ENCODE measurements at places on chromosomes 2 and 18. TPM values are rescaled to one million over a fixed set of nuclear protein-coding genes. Genes with fewer than 3 reads are reported as not detected.

The MSTN gene
- total RNA-seq: not detected

DNA sequence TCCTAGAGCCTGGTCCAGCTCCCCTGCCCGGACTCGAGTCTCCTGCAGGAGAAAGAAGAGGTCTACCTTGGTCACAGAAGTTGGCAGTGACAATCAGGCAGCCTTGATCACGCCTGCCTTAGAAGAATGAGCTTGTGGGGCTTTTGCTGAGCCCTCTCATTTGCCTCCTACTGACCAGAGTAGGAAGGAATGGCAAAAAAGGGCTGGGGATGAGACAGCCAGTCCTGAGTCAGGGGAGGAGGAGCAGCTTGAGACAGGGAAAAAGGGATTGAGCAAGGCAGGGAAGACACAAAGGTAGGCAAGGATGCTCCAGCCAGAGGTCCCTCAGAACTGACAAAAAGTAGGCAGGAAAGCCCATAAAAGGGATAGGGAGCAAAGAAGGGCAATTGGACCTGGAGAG is 6.0 kb downstream of the WDR54 start:
- no peak for DNase-seq

GRCh38 chr2:207603486-207603885 is 21.7 kb downstream of the METTL21A start:
- DNase-seq: no peak

The TAF4B gene
- 11.7 TPM for total RNA-seq

DNA sequence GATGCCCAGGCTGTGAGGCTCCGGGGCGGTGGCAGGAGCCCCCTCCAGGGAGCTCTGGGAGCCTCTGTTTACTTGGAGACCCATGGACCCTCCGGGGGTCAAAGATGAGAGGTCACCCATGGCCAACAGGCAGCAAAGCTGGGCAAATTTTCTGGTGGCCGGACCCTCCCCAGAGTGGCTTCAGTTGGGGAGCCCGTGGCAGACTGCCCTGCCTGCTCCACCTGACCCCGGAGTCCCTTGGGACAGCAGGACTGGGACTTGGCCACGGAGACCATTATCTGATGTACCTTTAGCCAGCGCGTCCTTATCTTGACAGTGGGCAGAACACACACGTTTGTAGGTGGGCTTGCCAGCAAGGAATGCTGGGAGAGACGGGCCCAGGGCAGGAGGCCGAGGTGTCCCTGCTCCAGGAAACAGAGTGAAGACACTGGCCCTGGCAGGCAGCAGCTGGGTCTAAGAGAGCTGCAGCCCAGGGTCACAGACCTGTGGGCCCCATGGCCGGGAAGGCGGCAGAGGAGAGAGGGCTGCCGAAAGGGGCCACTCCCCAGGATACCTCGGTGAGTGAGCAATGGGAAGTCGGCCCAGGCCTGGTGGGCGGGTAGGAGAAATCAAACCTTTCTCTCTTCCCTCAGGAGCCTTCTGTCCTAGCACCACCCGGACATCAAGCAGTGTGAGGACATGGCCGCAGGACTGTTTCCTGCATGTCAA is at the start of the genes ABCG5 and ABCG8:
ABCG5 (minus strand) TSS at position 280 of the 708 bp plus-strand sequence; CDS start at position 120, 160 bp downstream.
ABCG8 (plus strand) TSS at position 412 of the 708 bp plus-strand sequence; CDS start at position 495, 83 bp downstream.
- no peak for DNase-seq

DNA sequence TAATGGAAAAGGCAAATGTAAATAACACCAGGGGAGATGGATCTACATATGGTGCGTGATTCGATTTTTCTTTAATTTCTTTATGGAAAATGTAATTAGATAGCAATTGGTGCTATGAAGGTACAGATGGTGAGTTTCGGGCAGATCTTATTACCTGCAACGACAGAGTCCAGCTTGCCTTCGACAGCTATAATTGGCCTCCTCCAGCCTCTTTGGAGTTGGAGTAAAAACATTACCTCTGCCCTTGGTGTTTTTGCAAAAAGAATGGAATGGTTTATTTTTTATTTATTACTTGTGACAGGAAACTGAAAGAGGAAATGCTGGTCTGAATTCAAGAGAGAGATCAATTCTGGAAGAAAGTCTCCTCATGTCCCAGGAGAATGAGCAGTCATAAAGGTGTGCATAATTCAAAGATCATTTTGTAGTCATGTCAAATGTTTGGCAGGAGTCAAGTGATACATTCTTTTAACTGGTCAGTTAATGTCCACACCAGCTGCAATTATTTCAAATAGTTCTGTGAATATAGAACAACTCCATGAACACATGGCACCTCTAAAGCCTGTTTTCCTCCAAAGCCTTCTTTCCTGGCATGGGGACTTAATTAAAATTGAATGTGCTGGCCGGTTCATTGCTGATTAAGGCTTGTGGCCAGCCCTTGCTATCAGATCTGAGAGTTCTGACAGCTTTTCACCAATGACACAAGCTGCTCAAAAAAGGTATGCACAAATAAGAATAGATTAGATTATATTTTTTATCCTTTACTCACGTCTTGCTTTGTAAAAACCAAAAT is 46.9 kb upstream of the KCNH7 start:
- DNase-seq: no peak

DNA sequence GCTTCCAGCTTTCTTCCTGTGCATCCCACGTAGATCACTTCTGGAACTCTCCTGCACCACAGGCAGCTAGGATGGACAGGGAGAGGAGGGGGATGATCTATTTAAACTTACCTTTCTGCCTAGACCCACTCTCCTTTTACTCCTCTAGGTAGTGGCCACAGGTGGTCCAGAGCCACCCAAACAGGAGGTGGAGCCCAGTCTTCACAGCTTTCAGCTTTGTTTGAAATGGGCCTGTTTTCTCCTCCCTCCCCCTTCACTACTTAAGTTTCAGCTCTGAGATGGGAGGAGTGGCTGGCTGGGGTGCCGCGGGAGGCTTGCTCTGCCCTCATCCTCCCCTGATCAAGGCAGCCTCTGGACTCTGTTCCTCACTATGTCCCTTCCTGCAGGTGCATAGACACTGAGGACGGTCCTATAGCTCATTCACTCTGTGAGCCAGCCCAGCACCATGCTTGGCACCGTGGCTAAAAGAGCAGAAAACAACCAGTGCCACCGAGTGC is 12.6 kb upstream of the CELF4 start:
- DNase-seq: no peak

The ALPG gene
- not detected for total RNA-seq

DNA sequence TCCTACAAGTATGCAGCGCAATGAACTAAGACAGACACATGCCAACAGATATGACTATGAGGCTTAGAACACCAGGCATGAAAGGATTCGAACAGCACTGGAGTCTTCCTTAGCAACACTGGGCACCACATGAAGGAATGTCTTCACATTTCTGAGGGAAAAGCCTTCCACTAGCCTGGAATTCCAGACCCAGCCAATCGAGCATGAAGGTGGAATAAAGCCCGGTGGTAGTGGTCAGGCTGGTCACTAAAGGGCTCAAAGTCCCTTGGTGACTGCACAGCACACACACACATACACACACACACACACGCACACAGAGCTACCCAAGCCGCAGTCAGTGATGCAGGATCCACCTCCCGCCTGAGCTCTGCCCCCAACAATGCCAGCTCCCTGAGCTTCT is 19.7 kb upstream of the SFXN5 start:
- no peak for DNase-seq

The IL36A gene
- not detected for total RNA-seq

DNA sequence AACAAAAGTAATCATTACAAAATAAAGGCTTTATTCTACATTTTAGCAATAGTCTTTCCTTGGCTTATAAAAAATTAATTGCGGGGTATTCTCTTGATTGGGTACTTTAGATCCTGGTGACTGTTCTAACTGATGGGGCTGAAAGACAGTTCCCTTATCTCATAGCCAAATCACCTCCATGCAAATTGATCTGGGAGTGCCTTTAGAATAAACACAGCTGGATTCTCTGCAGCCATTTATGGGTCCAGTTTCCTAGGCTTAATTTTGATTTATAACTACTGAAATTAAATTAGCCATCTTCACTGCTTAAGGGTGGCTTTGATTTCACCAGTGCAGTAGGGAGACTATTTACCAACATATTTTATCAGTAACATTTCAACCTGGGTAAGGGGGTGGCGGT is 337.1 kb downstream of the NRXN1 start:
- DNase-seq: no peak

DNA sequence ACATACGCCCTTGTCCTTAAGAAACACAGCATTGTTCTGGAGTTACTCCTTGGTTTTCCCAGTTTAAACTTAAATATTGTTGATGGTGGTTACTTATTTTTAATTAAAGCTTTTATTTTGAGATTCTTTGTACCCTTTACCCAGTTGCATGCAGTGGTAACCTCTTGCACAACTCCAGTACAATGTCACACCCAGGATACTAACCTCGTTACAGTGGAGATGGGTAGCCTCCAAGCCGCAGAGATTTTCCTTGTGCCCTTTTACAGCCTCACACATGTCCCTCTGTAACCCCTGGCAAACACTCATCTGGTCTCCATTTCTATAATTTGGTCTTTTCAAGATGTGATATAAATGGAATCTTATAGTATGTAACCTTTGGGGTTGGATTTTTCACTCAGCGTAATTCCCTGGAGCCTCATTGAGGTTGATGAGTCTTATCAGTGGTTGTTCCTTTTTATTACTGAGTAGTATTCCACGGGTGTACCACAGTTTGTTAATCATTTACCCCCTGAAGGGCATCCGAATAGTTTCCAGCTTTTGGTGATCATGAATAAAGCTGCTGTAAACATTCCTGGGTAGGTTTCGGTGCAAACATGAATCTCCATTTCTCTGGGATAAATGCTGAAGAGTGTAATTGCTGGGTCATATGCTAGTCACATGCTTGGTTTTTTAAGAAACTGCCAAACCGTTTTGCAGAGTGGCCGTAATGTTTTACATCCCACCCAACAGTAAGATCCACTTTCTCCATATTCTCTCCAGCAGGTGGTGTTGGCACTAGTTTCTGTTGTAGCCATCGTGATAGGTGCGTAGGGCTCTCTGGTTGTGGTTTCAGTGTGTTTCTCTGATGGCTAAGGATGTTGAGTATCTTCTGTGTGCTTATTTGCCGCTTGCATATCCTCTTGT is 68.6 kb downstream of the DGKD start:
- DNase-seq: peak; percentile 5

The CABLES1 gene
- total RNA-seq: 1.9 TPM

The KCNIP3 gene
- not detected for total RNA-seq

GRCh38 chr2:232700154-232700553 is 3.0 kb downstream of the GIGYF2 start:
- no peak for DNase-seq

DNA sequence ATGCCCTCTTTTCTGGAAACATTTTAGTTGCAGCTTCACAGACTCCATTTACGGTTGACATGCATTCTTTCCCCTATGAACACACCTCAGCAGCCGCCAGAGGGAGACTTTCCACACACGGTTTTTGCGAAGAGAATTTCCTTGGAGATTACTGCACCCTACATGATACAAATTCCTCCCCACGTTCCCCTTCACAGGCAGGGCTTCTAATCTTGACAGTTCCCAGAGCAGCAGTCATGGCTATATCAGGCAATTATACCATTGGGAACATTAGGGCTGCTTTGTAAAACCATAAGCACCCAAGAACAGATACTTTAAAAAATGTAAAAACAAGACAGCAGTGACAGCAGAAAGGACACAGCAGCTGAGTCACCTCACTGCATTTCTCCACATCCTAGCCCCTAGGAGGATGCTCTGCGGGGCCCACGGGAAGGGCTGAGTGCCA is 253.8 kb downstream of the TGIF1 start:
- peak; percentile 30 for DNase-seq

GRCh38 chr2:116696223-116696622 is 1118.3 kb upstream of the DDX18 start:
- DNase-seq: no peak

- DNase-seq: no peak
Measured at GRCh38 chr18:35159782-35160181, 81.1 kb upstream of the ZNF397 start.

DNA sequence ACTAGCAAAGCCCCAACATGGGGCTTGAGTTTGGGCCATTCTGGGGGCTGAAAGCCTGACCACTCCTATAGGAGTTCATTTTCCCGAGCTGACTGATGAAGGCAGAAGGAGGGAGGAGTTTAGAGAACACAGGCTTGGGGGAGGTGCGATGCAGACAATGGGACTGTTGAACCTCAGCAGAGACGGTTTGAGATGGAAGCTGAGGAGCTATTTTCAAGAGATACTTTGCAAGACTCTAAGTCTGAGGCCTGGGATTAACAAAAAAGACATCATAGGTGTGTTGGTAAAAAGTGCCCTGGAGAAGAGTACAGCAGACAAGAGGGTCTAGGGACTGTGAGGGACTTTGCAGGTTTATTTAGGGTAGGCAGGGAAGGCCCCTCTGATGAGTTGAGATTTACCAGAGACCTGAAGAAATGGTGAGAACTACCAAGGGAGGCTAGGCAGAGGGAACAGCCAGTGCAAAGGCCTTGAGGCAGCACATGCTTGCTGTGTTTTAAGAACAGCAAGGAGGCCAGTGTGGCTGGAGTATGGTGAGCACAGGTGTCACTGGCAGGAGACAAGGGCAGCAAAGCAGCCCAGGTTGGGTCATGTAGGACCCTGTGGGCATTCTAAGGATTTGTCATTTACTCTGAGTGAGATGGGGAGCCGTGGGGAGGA is 31.6 kb downstream of the PCBP1 start:
- no peak for DNase-seq

DNA sequence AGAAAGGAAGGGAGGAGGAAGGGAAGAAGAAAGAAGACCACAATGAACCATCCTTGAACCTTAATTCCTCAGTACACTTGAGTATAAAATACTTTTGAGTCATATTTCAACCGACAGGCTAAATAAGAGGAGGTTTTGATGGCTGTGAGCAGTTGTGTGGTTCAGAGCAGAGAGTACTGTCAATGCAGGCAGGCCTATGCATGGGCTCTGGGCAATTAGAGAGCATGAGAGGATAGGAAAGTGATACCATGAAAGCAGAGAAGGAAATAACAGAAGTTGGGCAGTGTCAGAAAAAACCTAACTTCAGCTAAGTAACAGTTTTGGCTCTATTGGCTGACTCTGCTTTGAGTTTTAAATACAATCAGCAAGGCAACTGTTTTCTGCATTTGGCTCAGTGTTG is 123.6 kb upstream of the STK17B start:
- DNase-seq: no peak

DNA sequence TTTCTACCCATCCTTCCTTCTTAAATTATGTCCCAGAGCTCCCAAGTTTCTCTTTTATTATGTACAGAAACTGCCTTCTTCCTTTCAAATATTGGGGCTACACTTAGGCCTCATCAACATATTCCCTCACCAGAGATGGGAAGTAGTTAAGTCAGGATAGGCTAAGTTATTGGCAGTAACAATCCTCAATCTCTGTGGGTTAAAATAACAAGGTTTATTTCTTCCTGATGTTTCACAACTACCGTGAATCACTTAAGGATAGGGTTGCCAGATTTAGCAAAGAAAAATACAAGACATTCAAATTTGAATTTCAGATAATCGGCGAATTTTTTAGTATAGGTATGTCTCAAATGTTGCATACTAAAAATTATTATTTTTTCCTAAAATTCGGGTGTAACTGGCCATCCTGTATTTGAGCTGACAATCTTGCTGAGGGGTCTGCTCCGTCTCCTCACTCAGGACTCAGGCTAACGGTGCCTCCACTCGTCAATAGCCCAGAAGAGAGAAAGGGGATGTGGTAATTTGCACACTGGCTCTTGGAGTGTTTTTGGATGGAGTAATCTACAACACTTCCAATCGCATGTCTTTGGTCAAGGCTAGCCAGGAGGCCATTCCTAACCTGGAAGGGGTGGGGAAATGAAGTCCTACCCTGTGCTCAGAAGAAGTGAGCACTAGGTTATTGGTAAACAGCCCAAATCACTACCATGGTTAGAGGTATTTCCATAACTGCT is 91.7 kb downstream of the ACTR3 start:
- DNase-seq: no peak

The SERPINB12 gene
- total RNA-seq: not detected

The STK17B gene
- 403 TPM for total RNA-seq
